CD4-positive, alpha-beta T cell treated with Interleukin-17A for 4 hours (primary cell): ENCODE measurements at places on chromosomes 4 and X.

DNA sequence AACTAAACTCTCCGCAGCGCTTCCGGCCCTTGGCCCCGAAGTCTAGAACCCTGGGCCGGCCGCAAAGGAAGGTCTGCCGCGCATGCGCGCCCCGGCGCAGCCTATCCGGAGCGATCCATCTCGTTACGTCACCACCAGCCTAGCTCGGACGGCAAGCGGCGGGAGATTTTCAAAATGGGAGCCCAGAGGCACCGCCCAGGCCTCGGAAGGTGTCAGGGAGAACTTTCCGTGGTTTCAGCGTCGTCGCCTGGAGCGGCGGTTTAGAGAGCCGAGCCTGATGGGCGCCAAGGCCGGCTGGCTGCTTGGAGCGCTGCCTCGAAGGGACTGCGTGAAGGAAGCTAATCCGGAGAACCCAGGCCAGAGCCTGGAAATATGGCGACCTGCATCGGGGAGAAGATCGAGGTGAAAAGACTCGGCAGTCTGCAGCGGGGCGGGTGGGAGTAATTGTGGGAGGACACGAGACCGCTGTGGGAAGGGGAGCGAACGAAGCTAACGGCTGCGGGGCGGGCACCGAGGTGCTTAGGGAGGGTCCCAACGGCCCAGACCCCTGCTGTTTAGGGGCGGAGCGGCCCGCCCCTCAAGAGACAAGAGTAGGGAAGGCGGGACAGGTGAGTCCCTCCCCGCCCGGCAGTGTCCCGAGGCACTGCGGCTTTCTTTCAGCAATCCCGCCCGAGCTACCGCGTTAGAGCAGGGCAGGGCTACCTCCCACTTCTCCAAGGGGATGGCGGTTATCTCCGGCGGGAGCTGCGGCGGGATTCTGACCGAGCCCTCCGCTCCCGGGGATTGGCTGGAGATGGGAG, at the start of gene PLK4:
Gene PLK4, plus strand, starts transcription at position 131 of the 800 bp plus-strand sequence. Its CDS starts 242 bp downstream, at position 373.
- DNase-seq = peak; percentile 95

- DNase-seq = no peak
These were observed 1.3 kb upstream of the CISD2 start for GRCh38 chr4:102867278-102868152.

GRCh38 chr4:18961879-18962278, 940.3 kb upstream of the LCORL start:
- DNase-seq = no peak

DNA sequence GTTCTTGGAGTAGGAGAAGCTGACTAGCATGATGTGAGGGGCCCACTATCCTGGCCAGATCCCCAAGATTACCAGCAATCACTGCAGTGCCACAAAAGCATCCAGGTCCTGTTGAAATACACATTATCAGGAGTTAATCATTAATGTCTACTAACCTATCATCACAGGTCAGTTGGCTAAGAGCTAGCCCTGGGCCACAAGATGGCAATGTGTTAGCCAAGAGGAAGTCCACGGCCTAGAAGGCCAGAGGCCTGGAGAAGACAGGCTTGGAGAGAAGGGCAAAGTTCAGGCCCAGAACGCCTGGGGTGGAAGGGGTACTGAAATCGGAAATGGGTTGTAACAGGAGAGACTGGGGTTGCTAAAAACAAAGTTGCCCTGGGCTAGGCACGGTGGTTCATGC, 19.9 kb upstream of the KIAA1210 start:
- DNase-seq = no peak

- DNase-seq = no peak
These were observed 59.9 kb downstream of the ZNF827 start for GRCh38 chr4:145878501-145879435.

DNA sequence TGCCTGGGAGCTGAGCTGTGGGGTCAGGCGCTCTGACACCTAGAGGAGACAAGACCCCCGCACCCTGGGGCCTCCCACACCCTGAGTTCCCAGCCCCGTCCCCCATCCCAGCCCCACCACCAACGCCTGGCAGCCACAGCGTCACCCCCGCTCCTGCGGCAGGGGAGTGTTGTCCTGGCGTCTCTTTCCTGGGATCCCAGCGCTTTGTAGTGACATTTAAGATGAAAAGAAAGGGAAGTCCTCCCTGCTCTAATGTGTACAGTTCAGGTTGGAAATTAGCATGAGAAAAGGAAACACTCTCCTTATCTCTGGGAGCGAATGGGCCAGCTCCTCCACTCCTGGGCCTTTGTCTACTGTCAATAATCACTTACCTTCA, 112.1 kb downstream of the FAM53A start:
- no peak for DNase-seq

GRCh38 chrX:1292575-1293290, 24.1 kb downstream of the CSF2RA start:
- no peak for DNase-seq

GRCh38 chr4:84433633-84434222, 65.4 kb downstream of the NKX6-1 start:
- DNase-seq = no peak

GRCh38 chr4:99950913-99951254, 809 bp upstream of the H2AZ1 start:
- no peak for DNase-seq

DNA sequence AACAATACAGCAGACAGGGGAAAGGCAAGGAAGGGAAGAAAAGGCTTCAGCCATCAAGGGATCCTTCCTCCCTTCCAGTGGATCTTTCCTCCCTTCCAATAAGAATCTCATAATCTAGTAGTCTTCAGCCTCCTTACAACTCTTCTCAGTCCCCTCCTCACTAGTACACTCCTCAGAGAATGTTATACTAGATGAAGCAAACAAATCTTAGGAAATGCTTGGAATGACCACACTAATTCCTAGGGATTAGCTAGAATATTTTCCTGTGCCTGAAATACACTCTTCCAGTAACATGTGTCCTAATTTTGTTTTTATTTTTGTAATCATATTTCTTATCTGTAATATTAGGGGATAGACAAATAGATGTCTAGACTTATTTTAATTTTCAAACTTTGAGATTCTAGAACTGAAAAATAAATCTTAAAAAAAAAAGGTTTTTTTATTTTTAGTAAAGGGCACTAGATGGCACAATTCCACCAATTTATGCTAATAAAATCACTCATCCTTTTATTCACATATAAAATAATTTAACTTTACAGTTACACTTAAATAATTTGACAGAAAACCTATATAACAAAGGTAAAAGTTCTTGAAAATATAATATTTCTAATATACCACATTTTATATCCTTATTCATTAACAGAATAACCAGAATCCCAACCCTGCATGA, 7.0 kb upstream of the STPG2 start:
- no peak for DNase-seq

DNA sequence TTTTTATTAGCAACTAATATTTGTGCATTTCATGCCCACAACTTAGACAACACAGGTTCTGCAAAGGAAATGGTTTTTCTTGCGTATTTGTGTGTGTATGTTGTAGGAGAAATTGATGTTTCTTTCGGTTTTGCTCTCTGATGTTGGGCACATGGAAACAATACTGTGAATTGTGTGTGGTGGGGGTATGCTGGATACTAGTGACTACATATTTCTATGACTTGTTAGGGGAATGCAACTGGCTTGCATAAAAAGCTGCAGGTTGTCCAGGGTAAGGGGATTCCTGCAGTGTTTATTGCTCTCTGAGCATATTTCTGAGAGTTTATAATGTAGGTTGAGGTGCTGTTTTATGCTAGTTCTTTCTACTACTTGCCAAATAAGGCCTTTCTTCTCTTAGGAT, 11.6 kb downstream of the DLG3 start:
- DNase-seq = no peak

- no peak for DNase-seq
These were observed 23.4 kb upstream of the SEC24B start for GRCh38 chr4:109410226-109410625.

DNA sequence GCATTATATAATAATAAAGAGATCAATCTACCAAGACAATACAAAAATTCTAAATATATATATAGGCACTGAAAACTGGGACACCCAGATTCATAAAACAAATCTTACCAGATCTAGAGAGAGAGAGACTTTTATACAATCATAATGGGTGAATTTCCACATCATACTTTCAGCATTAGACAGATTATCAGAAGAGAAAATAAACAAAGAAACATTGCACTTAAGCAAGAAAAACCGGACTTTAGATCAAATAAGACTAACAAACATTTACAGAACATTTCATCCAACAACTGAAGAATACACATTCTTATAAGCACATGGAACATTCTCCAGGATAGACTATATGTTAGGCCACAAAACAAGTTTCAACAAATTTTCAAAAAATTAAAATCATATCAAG, 245.1 kb downstream of the INPP4B start:
- DNase-seq = no peak

GRCh38 chr4:83036991-83037665, 2.1 kb downstream of the COPS4 start:
- DNase-seq = no peak

- DNase-seq = no peak
These were observed 36.6 kb upstream of the BTC start for GRCh38 chr4:74830928-74831327.

DNA sequence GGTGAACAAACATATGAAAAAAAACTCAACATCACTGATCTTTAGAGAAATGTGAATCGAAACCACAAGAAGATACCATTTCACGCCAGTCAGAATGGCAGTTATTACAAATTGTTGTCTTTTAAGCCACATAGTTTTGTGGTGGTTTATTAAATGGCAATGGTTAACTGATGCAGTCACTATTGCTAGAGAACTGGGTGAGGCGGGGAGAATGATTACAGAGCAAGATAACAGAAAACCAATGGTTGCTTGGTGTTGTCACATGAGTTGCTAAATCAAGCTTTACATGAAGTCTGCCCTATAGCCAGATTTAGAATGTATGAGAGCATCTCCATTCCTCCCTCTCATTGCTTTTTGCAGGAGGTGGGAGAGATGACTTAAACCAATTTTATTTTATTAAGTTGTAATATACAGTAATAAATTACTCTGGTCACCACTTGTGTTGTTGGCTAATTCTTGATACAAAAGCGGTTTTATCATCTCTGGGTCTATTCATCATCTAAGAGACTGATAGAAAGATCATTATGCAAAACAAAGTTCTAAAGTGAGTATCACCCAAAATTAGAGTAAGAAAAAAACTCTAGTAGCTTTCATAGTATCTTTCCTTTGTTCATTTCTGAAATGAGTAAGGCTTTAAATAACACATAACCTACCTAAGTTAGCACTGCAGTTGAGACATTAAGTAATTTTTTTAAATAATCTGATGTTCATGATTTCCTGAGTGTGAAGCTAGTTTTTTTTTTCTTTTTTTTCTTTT, 859.5 kb downstream of the STIM2 start:
- no peak for DNase-seq

GRCh38 chrX:46340696-46341095, 204.5 kb downstream of the ZNF674 start:
- DNase-seq = no peak

DNA sequence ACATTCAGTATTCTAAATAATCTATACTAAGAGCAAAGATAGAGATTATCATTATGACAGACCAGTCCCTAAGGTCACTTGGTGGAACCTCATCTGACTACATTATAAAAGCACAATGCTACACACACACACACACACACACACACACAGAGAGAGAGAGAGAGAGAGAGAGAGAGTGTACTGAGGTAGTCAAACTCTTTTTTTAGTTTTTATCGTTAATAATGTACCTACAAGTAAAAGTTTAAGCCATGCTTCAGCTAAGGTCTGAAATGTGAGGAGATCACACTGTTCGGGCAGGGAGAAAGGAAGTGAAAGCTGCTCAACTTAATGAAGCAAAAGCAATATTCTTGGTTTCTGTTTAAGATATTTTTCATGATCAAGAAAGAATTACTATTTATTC, 75.8 kb upstream of the CCDC160 start:
- DNase-seq = no peak

GRCh38 chr4:5463936-5464650, 244.3 kb downstream of the EVC2 start:
- DNase-seq = no peak

DNA sequence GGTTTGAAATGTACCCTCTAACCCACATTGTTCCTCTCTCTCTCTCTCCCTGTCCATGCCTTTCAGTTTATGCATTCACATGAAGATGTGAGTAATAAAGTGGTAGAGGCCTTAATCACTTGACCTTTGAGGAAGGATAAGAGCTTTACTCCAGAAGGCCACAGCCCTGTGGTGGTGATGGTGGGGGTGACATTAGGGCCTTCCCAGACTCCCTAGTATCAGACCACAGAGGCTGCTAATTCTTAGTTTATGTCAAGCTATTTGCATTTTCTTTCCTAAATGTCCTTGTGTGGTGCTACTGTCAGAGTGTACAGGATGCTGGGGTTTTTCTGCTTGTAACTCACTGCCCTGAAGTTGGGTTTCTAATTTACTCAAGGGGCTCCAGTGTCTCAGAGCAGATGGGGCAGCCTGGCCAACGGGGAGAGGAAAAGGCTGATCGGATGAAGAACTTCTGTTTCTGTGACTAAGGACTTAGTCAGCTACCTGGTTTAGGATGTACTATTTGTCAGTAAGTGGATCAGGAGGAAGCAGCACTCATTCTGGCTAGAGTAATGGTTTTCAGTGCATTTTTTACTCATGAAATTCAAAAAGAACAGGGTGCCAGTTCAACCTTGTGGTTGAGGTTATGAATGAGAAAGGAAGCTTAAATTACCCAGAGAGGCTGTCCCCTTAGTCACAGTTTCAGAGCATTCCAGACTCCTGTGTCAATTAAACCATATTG, 509.6 kb upstream of the DIPK2B start:
- no peak for DNase-seq

DNA sequence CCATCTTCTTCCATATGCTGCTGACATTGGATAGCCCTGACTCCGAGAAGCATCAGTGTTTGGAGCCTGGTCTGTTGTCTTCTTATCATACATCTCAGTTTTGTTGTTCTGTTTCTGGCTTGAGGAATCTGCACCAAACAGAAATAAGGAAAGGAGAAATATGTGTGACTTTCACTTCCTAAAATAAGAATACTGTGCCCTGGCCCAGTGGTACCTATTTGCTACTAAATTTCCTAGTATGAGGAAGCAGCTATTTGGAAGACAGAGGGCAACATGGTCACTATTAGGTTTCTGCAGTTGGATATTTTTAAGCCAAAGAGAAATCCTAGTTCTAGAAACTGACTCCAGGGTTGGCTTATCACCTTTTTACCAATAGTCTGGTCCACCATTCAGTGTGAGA, 16.8 kb downstream of the CT47C1 start:
- DNase-seq = no peak

GRCh38 chr4:34066126-34066525, 2178.2 kb downstream of the ARAP2 start:
- DNase-seq = no peak

DNA sequence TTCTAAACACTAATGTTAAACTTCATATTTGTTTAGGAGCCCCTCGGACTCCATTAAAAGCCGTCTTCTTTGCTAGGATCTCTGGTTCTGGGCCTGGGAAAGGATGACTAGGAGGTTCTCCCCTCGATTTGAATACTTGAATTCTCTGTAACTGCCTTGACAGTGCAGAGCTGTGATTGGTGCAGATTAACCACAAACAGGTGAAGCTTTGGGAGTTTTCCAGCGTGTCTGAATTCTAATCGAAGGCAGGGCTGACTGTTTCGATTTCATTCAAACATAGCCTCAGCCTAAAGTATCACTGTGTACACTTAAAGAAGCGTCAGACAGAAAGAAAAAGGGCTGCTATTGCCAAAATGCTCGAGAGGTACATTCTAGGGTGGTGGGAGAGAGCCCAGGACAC, 29.0 kb downstream of the TFDP3 start:
- DNase-seq = no peak

- no peak for DNase-seq
These were observed 71.0 kb downstream of the GPAT3 start for GRCh38 chr4:83606898-83607297.
